ENCODE measurements at places on chromosomes 12 and 14.

DNA sequence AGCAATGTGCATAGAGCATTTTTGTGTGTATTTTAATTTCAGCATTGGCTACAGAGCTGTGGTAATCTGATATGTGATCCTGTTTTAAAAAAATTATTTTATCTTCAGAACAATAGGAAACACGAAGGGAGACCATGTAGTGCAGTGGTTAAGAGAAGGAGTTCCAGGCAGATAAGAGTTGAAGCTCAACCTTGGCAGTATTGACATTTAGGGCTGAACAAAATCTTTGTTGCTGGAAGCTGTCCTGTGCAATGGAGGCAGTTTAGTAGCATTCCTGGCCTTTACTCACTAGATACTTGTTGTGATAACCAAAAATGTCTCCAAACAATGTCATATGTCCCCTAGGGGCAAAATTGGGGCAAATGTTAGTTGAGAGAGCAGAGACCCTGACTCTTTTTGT, 59.2 kb downstream of the CHST11 start:
- no peak for DNase-seq

DNA sequence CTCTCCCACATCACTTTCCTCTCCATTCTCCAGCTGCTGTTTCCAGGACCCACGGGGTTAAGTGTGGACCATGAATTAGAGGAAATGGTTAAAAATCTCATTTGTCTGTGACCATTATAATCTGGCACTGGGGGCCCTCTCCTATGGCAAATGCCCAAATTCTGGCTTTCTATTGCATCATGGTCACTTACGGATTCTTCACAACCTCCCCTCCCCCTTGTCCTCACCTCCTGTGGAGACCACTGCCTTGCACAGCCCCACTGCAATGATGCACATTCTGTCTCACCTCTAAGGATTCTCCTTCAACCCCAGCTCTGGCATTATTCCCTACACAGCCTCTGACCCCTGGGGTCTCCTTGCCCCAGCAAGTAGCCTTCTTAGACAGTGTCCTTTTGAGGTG, 18.9 kb downstream of the BCAT1 start:
- DNase-seq, result no peak

DNA sequence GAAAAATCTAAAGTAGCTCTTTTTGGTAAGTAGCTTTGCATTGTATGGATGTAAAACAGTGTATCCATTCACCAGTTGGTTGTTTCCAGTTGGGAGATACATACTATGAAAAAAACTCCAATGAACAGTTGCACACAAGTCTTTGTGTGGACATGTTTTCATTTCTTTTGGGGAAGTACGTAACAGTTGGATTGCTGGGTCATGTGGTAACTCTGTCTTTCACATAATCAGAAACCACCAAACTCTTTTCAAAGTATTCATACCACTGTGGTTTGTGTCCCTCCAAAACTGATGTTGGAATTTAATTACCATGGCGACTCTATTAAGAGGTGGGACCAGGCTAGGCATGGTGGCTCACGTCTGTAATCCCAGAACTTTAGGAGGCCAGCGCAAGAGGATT, 58.9 kb upstream of the RESF1 start:
- DNase-seq, result no peak

- peak; percentile 75 for DNase-seq
These were observed 32.6 kb downstream of the SLC35F4 start for GRCh38 chr14:57833323-57833722.

DNA sequence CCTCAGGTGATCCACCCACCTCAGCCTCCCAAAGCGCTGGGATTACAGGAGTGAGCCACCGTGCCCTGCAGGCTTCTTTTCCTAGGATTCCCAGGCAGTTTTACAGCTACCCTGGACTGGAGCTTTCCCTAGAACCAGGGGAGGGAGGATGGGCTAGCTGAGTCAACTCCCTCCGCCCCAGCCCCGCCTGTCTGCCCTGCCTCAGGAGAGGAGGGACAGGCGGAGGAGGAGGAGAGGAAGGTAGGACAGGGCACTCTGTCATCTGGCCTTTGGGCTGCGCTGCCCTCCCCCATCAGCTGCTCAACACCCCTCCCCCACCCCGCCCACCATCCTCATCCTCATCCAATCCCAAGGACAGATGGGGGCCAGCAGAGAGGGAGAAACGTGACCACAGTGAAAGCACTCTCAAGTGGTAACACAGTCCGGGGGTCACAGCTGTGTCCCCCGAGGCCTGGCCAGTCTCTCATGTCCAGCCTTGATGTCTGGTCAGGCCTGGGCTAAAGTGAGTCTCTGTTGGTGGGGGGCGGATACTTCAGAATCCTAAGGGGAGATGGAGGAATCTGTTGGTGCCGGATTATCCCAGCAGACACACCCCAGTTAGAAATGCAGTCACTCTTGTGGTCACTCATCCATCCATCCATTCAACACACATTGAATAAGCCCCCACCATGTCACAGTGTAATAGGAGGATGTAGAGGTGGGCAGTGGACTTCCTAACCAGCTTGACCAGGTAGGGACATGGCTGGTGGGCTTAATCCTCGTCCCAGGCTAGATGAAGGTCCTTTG, 12.3 kb downstream of the FIGNL2 start:
- DNase-seq, result no peak

DNA sequence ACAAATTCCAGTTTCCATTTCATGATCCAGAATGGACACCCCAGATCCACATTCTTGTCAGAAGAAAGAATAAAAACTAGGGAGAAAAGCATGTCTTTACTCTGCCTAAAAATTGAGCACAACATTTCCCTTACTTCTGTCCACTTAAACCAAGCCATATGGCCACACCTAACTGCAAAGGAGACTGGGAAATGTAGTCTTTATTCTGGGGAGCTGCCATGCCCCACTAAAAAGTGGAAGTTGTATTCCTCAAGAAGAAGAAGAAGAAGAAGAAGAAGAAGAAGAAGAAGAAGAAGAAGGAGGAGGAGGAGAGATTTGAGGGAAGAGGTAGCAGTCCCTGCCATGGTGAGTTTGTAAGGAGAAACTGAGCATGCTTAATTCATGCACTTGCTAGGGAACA, 84.5 kb downstream of the GPR65 start:
- DNase-seq, result no peak

- no peak for DNase-seq
These were observed 1108.6 kb downstream of the LRFN5 start for GRCh38 chr14:42715316-42715715.

- DNase-seq, result no peak
These were observed 14.8 kb downstream of the SMUG1 start for GRCh38 chr12:54173906-54174471.

DNA sequence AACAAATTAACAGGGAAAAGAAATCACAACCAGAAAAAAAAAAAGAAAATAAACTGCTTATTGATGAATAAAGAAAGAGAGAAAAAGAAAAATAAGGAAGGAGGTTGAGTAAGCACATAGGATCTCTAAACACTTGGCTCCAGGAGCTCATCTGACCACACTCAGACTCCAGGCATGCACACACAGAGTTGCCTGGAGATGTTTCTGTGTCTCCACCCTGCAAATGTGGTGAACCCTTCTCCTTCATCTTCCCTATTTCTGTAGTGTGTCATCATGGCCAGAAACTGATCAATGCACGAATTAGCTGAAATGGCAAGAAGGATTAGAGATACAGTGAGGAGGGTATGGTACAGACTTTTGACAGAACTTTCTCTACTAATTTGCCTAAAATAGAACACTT, 20.2 kb downstream of the OR4N2 start:
- DNase-seq, result no peak

- peak; percentile 38 for DNase-seq
These were observed 44.0 kb upstream of the LRTM2 start for GRCh38 chr12:1776170-1776921.

DNA sequence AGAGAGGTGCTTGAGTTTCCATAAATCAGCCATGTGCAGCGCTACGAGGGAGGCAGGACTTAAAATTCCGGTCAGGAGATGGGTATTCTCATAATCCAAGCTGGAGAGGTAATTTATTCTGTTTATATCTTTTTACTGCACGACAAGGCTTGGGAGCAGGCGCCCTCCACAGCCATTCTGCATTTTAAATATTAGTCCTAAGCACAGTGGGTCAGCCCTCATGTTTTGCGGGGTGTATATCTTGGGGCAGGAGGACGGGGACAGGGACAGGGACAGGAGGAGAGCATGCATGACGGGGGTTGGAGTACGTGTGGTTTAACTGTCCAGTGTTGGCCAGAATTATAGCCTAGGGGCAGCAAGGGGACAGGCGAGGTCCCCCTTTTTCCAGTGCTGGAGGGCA, 14.5 kb downstream of the LHX5 start:
- DNase-seq, result no peak

DNA sequence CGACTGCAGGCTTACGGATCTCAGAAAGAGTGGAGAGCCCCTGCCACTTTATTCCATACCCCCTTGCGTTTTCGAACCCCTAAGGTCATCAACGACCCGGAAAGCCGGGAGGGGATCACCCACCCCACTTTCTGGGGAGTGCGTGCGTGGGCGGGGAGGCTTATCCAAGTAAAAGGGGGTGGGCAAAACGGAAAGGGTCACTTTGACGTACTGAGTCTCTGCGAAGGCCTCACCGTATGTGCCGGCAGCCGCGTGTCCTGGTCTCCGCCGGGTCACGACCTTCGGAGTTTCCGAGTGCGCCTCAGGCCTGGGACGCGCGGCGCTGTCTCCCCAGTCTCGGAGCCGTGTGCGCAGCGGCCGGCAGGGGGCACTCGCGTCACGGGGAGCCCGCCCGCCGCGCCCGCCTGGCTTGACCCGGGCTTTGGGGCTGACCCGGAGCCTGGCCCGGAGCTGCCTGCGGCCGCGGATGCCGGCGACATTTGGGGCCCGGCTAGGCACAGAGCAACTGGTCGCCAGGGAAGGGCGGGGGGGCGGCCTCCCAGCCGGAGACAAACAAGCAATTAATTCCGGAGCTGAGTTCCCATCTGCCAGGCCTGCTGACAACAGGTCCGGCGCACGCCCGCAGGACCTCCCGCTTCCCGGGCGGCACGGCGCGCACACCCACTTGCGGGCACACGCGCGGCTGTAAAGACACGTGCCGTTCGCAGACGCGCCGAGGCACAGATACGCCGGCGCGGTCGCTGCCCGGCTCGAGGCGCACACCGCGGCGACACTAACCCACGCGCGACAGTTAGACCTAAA, 890 bp upstream of the KIF26A start:
- DNase-seq, result no peak

DNA sequence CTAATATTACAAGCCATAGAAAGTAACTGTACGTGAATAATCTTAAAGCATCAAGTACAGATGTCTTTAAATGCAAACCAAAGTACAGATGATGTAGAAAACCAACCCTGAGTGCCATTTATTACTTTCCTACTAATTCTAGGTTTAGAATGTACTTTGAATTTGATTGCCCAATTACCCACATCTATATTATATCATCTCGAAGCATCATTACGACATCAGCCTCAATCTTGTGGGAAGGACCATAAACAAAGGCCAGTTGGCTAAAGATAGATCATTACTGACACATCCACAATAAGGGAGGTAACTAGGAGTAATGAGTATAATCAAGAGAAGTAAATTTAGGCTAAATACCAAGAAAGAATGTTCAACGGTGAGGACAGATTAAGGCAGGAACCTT, 478.9 kb downstream of the BCAT1 start:
- no peak for DNase-seq

DNA sequence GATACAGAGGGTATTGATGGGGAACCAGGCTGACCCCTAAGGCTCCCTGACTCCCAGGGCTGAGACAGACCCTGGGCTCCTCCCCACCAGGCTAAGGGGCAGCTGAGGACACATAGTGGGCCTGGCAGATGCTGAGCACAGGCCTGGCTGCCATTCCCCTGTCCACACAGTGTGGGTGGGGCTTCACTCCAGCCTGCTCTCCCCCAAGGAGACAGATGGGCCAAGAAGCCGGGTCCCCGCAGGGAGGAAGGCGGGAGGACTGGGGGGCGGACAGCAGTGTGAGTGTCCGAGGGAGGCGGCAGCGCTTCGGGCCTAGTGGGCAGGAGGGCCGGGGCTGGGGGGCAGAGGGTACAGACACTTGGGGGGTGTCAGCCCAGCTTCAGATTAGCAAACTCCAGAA, 32.0 kb downstream of the RFLNA start:
- DNase-seq, result no peak

Measured in BJ (cell line).